ENCODE measurements at places on chromosomes 6 and 20. TPM values are rescaled to one million over a fixed set of nuclear protein-coding genes. Genes with fewer than 3 reads are reported as not detected.

Gene RGS17
- total RNA-seq: 3.5 TPM

Gene SRSF3
- 623 TPM for total RNA-seq

GRCh38 chr20:45405571-45406259, 2.4 kb upstream of the DBNDD2 start:
- H3K4me3 ChIP-seq: peak overlapping the region; percentile 76
- peak overlapping the region; percentile 83 for H3K27ac ChIP-seq
- peaks cover 9% of the 10 kb centered on the region for H3K4me1 ChIP-seq

GRCh38 chr6:150072201-150072600, 3.3 kb upstream of the ULBP3 start:
- no peak overlapping the region for H3K27ac ChIP-seq
- DNase-seq: no peak
- no peaks in the 10 kb centered on the region for H3K27me3 ChIP-seq
- H3K36me3 ChIP-seq: no peaks in the 10 kb centered on the region
- H3K4me3 ChIP-seq: no peak overlapping the region

Gene ZNF334
- 4.4 TPM for total RNA-seq

Gene KCNK15
- total RNA-seq: not detected

GRCh38 chr20:41306061-41306727, 11.3 kb downstream of the ZHX3 start:
- no peaks in the 10 kb centered on the region for H3K27me3 ChIP-seq
- H3K36me3 ChIP-seq: no peaks in the 10 kb centered on the region

Gene ZKSCAN4
- 6.6 TPM for total RNA-seq

- DNase-seq: no peak
- H3K27me3 ChIP-seq: no peaks in the 10 kb centered on the region
- H3K27ac ChIP-seq: no peak overlapping the region
- no peak overlapping the region for H3K4me3 ChIP-seq
These were observed 14.9 kb downstream of the THBS2 start for GRCh38 chr6:169238766-169239165.

- H3K36me3 ChIP-seq: peaks cover 21% of the 10 kb centered on the region
- no peak overlapping the region for H3K4me3 ChIP-seq
- no peak overlapping the region for H3K27ac ChIP-seq
- no peak for DNase-seq
- H3K4me1 ChIP-seq: no peaks in the 10 kb centered on the region
These were observed 18.0 kb downstream of the DYNLT1 start for GRCh38 chr6:158626360-158627167.

GRCh38 chr20:362271-363254, 15.7 kb downstream of the NRSN2 start:
- peak overlapping the region; percentile 17 for H3K27ac ChIP-seq
- no peaks in the 10 kb centered on the region for H3K27me3 ChIP-seq
- DNase-seq: peak; percentile 89
- H3K36me3 ChIP-seq: no peaks in the 10 kb centered on the region
- H3K4me1 ChIP-seq: peaks cover 37% of the 10 kb centered on the region

Gene CASS4
- 0.28 TPM for total RNA-seq

Gene CAP2
- 20.8 TPM for total RNA-seq

- H3K4me3 ChIP-seq: no peak overlapping the region
- peaks cover 12% of the 10 kb centered on the region for H3K4me1 ChIP-seq
- peak; percentile 64 for DNase-seq
- H3K27ac ChIP-seq: no peak overlapping the region
These were observed 172.4 kb downstream of the PLCB4 start for GRCh38 chr20:9241232-9241692.

- no peaks in the 10 kb centered on the region for H3K27me3 ChIP-seq
- H3K27ac ChIP-seq: no peak overlapping the region
- no peak overlapping the region for H3K4me3 ChIP-seq
These were observed 336.8 kb downstream of the RFPL4B start for GRCh38 chr6:112683926-112684325.

DNA sequence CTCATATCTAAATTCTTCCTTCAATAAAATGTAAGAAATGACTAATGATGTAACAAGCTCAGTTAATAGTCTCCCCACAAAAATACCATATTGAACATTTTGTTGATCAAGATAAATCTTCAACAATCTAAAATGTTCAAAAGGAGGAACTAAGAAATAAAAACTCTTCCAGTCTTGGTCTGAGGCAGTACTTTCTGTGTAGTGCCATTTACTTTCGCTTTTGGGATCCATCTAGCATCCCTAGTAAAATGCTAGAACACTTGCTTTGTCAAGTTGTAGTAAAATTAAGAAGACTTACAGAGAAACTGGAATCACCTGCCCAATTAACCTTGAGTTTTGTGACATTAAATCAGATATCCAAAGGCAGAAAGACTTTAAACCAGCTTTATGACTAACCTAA, 246.4 kb downstream of the KHDRBS2 start:
- no peaks in the 10 kb centered on the region for H3K36me3 ChIP-seq
- H3K27ac ChIP-seq: no peak overlapping the region
- no peaks in the 10 kb centered on the region for H3K27me3 ChIP-seq
- H3K4me1 ChIP-seq: no peaks in the 10 kb centered on the region
- no peak overlapping the region for H3K4me3 ChIP-seq

Gene FAM83D
- total RNA-seq: 74.0 TPM

- no peaks in the 10 kb centered on the region for H3K36me3 ChIP-seq
- H3K27me3 ChIP-seq: no peaks in the 10 kb centered on the region
- DNase-seq: no peak
- H3K4me3 ChIP-seq: no peak overlapping the region
- no peak overlapping the region for H3K27ac ChIP-seq
These were observed 19.0 kb downstream of the PACSIN1 start for GRCh38 chr6:34484899-34485298.

DNA sequence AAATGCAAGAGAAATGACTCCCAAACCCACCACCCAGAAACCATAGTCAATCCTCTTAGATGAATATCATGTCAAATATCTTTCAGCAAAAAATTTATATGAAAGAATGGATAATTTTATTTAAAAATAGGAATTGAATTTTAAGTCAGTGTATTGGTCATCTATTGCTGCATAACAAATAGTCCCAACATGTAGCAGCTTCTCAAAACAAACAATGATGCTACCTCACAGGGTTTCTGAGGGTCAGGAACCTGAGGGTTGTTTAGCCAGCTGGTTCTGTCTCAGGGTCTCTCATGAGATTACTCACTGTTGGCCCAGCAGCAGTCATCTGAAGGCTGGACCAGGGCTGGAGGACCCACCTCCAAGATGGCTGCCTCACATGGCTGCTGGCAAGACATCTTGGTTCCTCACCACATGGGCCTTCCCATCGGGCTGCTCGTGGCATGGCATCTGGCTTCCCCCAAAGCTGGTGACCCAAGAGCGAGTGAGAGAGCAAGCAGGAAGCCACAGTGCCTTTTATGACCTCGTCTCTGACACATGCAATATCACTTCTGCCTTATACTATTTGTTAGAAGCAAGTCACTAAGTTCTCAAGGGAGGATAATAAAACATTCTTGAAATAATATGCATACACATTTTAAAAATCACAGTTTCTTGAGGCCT, 36.3 kb downstream of the BANF2 start:
- no peaks in the 10 kb centered on the region for H3K4me1 ChIP-seq
- no peak overlapping the region for H3K27ac ChIP-seq
- no peak for DNase-seq
- H3K36me3 ChIP-seq: no peaks in the 10 kb centered on the region
- H3K27me3 ChIP-seq: no peaks in the 10 kb centered on the region

GRCh38 chr6:47076422-47077344, 34.6 kb upstream of the ADGRF1 start:
- no peak overlapping the region for H3K4me3 ChIP-seq
- no peaks in the 10 kb centered on the region for H3K4me1 ChIP-seq
- H3K27ac ChIP-seq: no peak overlapping the region
- no peaks in the 10 kb centered on the region for H3K27me3 ChIP-seq
- H3K36me3 ChIP-seq: no peaks in the 10 kb centered on the region

- no peaks in the 10 kb centered on the region for H3K4me1 ChIP-seq
- H3K4me3 ChIP-seq: no peak overlapping the region
- no peak overlapping the region for H3K27ac ChIP-seq
- no peak for DNase-seq
- peaks cover 6% of the 10 kb centered on the region for H3K36me3 ChIP-seq
- H3K27me3 ChIP-seq: no peaks in the 10 kb centered on the region
These were observed 15.6 kb downstream of the SPATA2 start for GRCh38 chr20:49899541-49900383.

Gene CST1
- total RNA-seq: not detected

Gene IMPG1
- total RNA-seq: not detected

- no peak for DNase-seq
- no peak overlapping the region for H3K4me3 ChIP-seq
- H3K27ac ChIP-seq: no peak overlapping the region
- H3K4me1 ChIP-seq: peaks cover 6% of the 10 kb centered on the region
- H3K27me3 ChIP-seq: peaks cover 94% of the 10 kb centered on the region
These were observed 2.4 kb upstream of the MAN1A1 start for GRCh38 chr6:119352001-119352400.

Gene PAX1
- 0.09 TPM for total RNA-seq

- H3K27ac ChIP-seq: no peak overlapping the region
- H3K4me3 ChIP-seq: no peak overlapping the region
- H3K4me1 ChIP-seq: peaks cover 7% of the 10 kb centered on the region
- no peak for DNase-seq
These were observed 2.0 kb downstream of the QRSL1 start for GRCh38 chr6:106631346-106631745.

Gene SYTL3
- 0.82 TPM for total RNA-seq

- H3K4me1 ChIP-seq: no peaks in the 10 kb centered on the region
- H3K27ac ChIP-seq: no peak overlapping the region
- H3K36me3 ChIP-seq: no peaks in the 10 kb centered on the region
- no peak for DNase-seq
- H3K4me3 ChIP-seq: no peak overlapping the region
These were observed 54.8 kb downstream of the OPN5 start for GRCh38 chr6:47836639-47837038.

DNA sequence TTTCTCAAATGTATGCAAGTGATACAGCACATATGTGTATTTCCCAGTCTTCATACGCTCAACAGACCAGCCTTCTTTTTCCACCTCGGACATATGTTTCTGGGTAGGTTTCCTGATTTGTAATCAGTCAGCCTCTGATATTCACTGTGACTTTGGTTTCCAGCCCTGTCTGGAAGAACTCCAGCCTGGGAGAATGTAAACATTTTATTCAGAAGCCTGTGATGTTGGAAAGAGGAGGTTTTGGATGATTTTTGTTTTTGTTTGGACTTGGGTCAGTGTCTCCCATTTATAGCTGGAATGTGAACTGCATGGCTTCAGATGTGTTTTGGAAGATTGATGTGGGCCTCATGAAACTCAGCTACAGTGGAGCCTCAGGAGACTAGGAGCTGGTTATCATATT, 172.2 kb upstream of the CENPW start:
- H3K4me3 ChIP-seq: no peak overlapping the region
- H3K27ac ChIP-seq: no peak overlapping the region
- no peaks in the 10 kb centered on the region for H3K36me3 ChIP-seq
- no peak for DNase-seq

DNA sequence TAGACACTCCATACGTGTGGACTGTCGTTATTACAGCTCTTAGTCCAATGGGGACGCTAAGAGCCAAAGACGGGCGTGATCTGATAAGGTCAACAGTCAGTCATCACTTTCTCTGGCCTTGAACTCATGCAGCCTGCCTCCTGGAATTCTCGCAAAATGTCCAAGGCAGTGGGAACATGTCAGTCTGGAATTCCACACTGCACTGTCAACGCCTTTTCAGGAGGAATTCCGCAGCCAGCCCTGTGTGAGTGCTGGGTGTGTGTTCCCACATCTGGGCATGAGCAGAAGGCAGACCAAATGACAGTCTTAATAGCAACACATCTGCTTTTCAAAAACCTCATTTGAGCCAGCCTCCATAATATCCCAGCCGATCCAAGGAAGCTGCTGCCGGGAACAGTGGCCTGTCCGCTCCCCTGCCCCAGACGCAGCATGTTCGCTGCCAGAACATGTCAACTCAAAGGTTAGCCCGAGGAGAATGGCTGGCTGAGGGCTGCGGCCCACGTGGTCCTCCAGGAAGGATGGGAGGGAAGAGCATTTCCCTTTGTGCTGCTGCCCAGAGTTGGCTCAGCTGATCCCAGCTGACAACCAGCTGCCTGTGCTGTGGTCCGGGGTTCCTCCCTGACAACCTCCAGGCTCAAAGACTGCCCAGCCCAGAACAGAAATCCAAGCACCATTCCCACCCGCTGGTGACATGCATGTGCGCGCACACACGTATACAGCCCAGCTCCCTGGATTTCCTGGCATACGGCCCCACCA, 103.1 kb downstream of the SULF2 start:
- no peaks in the 10 kb centered on the region for H3K36me3 ChIP-seq
- DNase-seq: no peak
- no peak overlapping the region for H3K4me3 ChIP-seq

GRCh38 chr20:24043294-24043693, 54.7 kb upstream of the GGTLC1 start:
- no peak overlapping the region for H3K4me3 ChIP-seq
- no peaks in the 10 kb centered on the region for H3K36me3 ChIP-seq
- no peaks in the 10 kb centered on the region for H3K4me1 ChIP-seq
- no peak overlapping the region for H3K27ac ChIP-seq

DNA sequence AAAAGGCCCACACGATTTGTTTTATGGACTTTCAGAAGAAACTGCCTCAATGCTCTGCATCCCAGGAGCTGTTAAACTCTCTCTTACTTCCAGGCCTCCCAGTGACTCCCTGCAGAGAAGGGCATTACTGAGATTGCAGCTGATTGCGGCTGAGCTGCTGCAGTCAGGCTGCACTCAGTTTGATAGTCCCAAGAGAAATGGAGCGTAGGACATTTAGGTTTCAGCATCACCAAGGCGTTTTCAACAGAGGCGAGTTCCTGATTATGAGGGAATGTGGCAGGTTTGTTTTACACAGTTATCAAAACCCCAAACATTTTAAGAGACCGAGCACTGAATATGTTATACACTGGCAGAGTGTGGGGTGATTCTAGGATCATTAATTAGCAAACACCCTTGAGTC, 145.6 kb downstream of the TBX18 start:
- no peak overlapping the region for H3K27ac ChIP-seq
- DNase-seq: peak; percentile 53
- no peak overlapping the region for H3K4me3 ChIP-seq
- no peaks in the 10 kb centered on the region for H3K27me3 ChIP-seq
- no peaks in the 10 kb centered on the region for H3K36me3 ChIP-seq
- H3K4me1 ChIP-seq: no peaks in the 10 kb centered on the region

Gene TRAM2
- total RNA-seq: 20.9 TPM

Gene HACE1
- total RNA-seq: 16.3 TPM

Gene TTBK1
- not detected for total RNA-seq

GRCh38 chr20:49712996-49713752, 504 bp downstream of the B4GALT5 start:
- DNase-seq: peak; percentile 36
- no peaks in the 10 kb centered on the region for H3K36me3 ChIP-seq
- peaks cover 18% of the 10 kb centered on the region for H3K4me1 ChIP-seq
- peak overlapping the region; percentile 92 for H3K4me3 ChIP-seq
- peak overlapping the region; percentile 92 for H3K27ac ChIP-seq
